ENCODE measurements at places on chromosomes 13 and 19.

DNA sequence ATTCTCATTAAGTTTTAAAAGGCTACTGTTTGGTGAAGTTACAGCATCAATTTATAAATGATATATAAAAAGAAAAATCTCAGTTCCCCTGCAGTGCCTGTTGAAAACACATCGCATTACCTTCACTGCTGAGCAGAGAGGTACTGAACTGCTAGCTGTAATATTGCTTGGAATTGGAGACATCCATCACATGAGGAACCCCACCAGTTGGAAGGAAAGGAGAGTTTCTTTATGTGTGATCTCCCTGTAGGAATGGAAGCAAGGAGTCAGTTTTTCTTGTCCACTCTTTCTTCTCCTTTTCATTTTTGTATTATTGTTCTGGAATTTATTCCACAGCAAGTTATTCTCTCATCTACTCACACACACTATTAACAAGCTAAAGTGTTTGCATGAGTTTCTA, 1586.0 kb upstream of the PRR20A start:
- no peak overlapping the region for H3K4me3 ChIP-seq
- no peaks in the 10 kb centered on the region for H3K27me3 ChIP-seq
- peak overlapping the region; percentile 13 for H3K27ac ChIP-seq
- no peaks in the 10 kb centered on the region for H3K4me1 ChIP-seq

GRCh38 chr13:95253033-95253432, 48.2 kb downstream of the ABCC4 start:
- H3K27me3 ChIP-seq, result no peaks in the 10 kb centered on the region
- no peak overlapping the region for H3K4me3 ChIP-seq
- no peak overlapping the region for H3K27ac ChIP-seq
- H3K4me1 ChIP-seq, result no peaks in the 10 kb centered on the region
- no peaks in the 10 kb centered on the region for H3K36me3 ChIP-seq

- no peak overlapping the region for H3K4me3 ChIP-seq
- no peaks in the 10 kb centered on the region for H3K36me3 ChIP-seq
- peaks cover 5% of the 10 kb centered on the region for H3K4me1 ChIP-seq
- DNase-seq, result no peak
Measured at GRCh38 chr19:719636-720344, 11.1 kb downstream of the PALM start.

- H3K27me3 ChIP-seq, result peaks cover 83% of the 10 kb centered on the region
- peak overlapping the region; percentile 52 for H3K4me3 ChIP-seq
- H3K36me3 ChIP-seq, result no peaks in the 10 kb centered on the region
- peaks cover 18% of the 10 kb centered on the region for H3K4me1 ChIP-seq
Measured at GRCh38 chr19:40609561-40610395, 8.6 kb downstream of the LTBP4 start.

GRCh38 chr19:2145831-2146241, 5.5 kb downstream of the AP3D1 start:
- peaks cover 16% of the 10 kb centered on the region for H3K4me1 ChIP-seq
- no peaks in the 10 kb centered on the region for H3K36me3 ChIP-seq
- no peak overlapping the region for H3K27ac ChIP-seq

- H3K27ac ChIP-seq, result no peak overlapping the region
- no peaks in the 10 kb centered on the region for H3K36me3 ChIP-seq
- peaks cover 55% of the 10 kb centered on the region for H3K27me3 ChIP-seq
- H3K4me1 ChIP-seq, result peaks cover 4% of the 10 kb centered on the region
- no peak overlapping the region for H3K4me3 ChIP-seq
Measured at GRCh38 chr13:31850041-31850555, 110.8 kb downstream of the RXFP2 start.

GRCh38 chr13:60482012-60482411, 85.0 kb downstream of the TDRD3 start:
- no peak overlapping the region for H3K4me3 ChIP-seq
- no peaks in the 10 kb centered on the region for H3K27me3 ChIP-seq
- peaks cover 4% of the 10 kb centered on the region for H3K36me3 ChIP-seq
- no peak overlapping the region for H3K27ac ChIP-seq

DNA sequence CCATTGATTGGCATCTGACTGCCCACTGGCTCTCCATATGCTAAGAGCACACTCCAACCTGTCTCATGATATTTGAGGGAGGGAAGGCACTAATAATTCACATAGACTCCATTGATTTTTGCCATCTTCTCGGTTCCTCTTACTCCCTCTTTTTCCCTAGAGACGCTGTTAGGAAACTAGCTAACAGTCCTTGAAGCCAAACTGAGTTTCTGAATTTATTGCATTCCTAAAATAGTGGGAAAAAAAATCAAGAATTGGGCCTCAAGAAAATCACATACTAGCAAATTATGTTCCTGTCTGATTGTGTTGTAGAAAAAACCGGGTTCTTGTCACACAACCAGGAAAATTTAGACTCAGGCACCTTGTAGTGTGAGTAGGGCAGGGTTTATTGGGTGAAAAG, 86.4 kb upstream of the SLC7A1 start:
- DNase-seq, result no peak
- no peaks in the 10 kb centered on the region for H3K4me1 ChIP-seq
- H3K4me3 ChIP-seq, result no peak overlapping the region
- no peaks in the 10 kb centered on the region for H3K36me3 ChIP-seq
- no peaks in the 10 kb centered on the region for H3K27me3 ChIP-seq

- peak overlapping the region; percentile 98 for H3K27ac ChIP-seq
- DNase-seq, result peak; percentile 93
- peaks cover 7% of the 10 kb centered on the region for H3K27me3 ChIP-seq
- no peaks in the 10 kb centered on the region for H3K4me1 ChIP-seq
Measured at GRCh38 chr19:45478454-45479238, 10.8 kb downstream of the FOSB start.

DNA sequence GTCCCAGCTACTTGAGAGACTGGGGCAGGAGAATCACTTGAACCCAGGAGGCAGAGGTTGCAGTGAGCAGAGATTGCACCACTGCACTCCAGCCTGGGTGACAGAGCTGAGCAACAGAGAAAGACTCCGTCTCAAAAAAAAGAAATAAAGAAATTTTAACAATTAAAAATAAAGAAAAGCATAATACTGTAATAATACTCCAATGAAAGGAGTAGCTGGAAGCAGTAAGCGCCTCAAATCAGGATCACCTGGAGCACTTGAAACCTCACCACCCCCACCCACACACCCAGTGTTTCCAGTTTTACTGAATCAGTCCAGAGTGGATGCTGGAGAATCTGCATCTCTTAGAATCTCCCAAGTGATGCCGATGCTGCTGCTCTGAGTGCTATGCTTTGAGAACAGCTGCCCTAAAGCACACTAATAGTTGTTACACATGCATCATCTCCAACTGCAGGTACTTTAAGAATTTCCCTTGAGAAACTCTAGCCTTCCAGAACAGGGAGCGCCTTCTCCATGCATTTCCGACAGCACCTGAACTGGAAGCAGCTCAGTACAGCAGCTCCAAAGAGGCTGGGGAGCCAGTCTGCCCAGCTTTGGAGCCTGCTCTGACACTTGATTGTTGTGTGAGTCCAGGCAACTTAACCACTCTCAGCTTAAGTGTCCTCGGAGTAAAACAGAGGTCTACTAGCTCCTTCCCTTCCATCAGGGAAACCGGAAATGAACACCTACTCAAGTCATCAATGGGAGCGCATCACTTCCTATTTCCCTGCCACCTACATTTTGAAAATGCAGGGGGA, 2.9 kb downstream of the ABCC4 start:
- no peak overlapping the region for H3K4me3 ChIP-seq
- H3K27ac ChIP-seq, result no peak overlapping the region
- no peak for DNase-seq
- peaks cover 23% of the 10 kb centered on the region for H3K27me3 ChIP-seq
- H3K4me1 ChIP-seq, result peaks cover 4% of the 10 kb centered on the region

DNA sequence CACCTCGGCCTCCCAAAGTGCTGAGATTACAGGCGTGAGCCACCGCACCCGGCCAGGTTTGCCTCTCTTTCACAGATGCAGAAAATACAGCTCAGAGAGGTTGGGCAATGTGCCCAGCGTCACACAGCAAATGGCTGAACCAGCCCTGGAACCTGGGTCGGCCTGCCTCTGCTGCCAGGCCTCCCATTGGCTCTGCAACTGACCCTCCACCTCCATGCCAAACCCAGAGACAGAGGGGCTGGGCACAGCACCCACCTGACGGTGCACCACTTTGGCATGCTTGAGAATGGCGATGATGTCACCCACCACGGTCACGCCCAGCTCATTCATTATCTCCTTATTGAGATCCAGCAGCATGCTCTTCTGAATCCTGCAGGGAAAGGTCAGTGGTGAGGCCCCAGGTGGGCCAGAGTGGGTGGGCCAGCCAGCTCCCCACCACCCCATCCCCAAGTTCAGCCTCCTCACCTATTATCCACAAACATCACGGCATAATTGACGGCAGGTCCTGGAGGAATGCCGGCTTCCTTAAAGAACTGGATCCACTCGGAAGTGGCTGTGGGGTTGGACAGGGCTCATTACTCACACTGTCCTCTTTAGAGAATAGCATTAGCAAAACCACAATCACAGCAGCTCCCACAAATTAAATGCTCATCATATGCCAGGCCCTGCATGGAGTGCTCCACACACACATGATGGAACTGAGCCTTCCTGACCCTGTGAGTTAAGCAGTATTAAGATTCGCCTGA, 12.2 kb downstream of the C19orf47 start:
- no peak overlapping the region for H3K4me3 ChIP-seq
- H3K27me3 ChIP-seq, result no peaks in the 10 kb centered on the region
- H3K27ac ChIP-seq, result no peak overlapping the region
- DNase-seq, result no peak

GRCh38 chr19:44582581-44583265, 30.6 kb upstream of the IGSF23 start:
- no peaks in the 10 kb centered on the region for H3K4me1 ChIP-seq
- DNase-seq, result peak; percentile 53
- H3K27ac ChIP-seq, result no peak overlapping the region

- no peaks in the 10 kb centered on the region for H3K36me3 ChIP-seq
- H3K4me3 ChIP-seq, result no peak overlapping the region
- no peak for DNase-seq
- no peak overlapping the region for H3K27ac ChIP-seq
Measured at GRCh38 chr19:50191216-50191615, 12.2 kb upstream of the MYH14 start.
